Articular chondrocyte of knee joint (primary cell): ENCODE measurements at places on chromosomes 13 and 19. TPM values are rescaled to one million over a fixed set of nuclear protein-coding genes. Genes with fewer than 3 reads are reported as not detected.

NLRP4 gene
- total RNA-seq, result not detected in 2 replicates

PLA2G4C gene
- 5.6 and 15.2 TPM in 2 replicates for total RNA-seq

SERPINE3 gene
- total RNA-seq, result 0.13 TPM in 1 of 2 replicates, not detected in the other

CCDC70 gene
- not detected in 2 replicates for total RNA-seq

RPL21 gene
- 863 and 864 TPM in 2 replicates for total RNA-seq

CDC42EP5 gene
- total RNA-seq, result 26.3 and 29.1 TPM in 2 replicates

RASIP1 gene
- total RNA-seq, result 0.91 and 1.3 TPM in 2 replicates

TNFSF13B gene
- 6.9 and 7.8 TPM in 2 replicates for total RNA-seq

FPR2 gene
- not detected in 2 replicates for total RNA-seq

PVR gene
- total RNA-seq, result 86.0 and 95.1 TPM in 2 replicates

CEACAM8 gene
- not detected in 2 replicates for total RNA-seq

ACER1 gene
- not detected in 2 replicates for total RNA-seq

CGB1 gene
- not detected in 2 replicates for total RNA-seq

CACNG7 gene
- total RNA-seq, result not detected in 2 replicates

SIGLEC10 gene
- not detected in 2 replicates for total RNA-seq

KLF1 gene
- not detected in 2 replicates for total RNA-seq

ZNF626 gene
- total RNA-seq, result 18.8 and 27.7 TPM in 2 replicates

TDRD12 gene
- 0.26 and 1.4 TPM in 2 replicates for total RNA-seq

SPACA4 gene
- total RNA-seq, result not detected in 2 replicates

C19orf33 gene
- total RNA-seq, result 1.6 TPM in 1 of 2 replicates, not detected in the other

KLK4 gene
- total RNA-seq, result not detected in 2 replicates

CGB5 gene
- total RNA-seq, result not detected in 2 replicates

DENND1C gene
- total RNA-seq, result not detected in 2 replicates

SLAIN1 gene
- total RNA-seq, result 0.13 and 0.65 TPM in 2 replicates
